ENCODE measurements at places on chromosomes 1 and 21.

- no peak for DNase-seq
Observed at GRCh38 chr21:16572032-16572431, 842.2 kb downstream of the USP25 start.

DNA sequence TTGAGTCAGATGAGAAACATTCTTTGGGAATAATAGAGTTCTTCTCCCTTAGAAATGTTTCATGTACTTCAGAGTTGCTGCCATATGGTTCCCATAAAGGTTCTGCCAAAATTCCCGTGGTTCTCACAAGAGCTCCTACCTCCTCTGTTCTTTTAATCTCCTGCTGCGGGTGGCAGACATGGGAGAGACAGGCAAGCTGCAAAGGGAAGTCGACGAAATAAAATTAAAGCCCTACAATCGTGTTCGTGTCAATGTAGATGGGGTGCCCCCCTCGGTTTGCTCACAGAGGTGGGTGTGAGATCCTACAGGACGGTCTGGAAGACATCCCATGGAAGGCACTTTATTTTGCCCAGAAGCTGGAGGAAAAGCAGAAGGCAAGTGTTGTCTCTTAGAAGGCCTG, 276.0 kb downstream of the RWDD3 start:
- DNase-seq, result no peak

DNA sequence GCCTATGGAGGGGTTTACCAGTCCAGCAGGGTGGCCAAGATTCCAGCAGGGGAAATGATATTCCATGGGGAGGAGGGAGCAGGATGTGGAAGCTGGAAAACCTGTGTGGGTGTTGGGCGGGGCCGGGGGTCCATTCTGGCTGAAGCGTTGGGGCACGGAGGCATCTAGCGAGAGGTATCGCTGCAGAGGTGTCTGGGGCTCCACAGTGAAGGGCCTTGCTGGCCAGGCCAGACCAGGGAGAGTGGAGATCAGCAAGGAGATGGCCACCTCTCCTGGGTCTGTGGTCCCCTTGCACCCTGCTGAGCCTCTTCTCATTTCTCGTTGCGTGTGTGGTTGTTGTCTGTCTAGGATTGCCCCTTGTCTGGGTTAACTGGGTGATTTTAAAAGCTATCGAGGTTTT, 6.2 kb downstream of the COQ8A start:
- DNase-seq, result no peak

DNA sequence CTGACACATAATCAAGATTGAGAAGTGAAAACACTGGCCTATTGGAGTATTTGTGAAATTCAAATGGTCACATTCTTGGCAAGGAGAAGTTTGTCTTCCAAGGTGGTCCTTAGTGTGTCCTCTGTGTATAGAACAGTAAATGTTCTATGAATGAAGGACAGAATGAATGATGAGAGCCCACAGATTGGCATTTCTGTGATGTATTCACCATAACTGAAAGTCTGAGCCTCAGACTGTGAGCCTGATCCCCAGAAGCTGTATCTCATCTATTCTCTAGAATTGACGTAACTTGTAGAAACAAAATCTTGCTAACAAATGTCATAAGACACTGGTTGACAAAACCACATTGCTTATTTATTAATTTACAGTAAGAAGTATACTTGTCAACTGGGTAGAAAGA, 111.5 kb upstream of the ETV3 start:
- no peak for DNase-seq

DNA sequence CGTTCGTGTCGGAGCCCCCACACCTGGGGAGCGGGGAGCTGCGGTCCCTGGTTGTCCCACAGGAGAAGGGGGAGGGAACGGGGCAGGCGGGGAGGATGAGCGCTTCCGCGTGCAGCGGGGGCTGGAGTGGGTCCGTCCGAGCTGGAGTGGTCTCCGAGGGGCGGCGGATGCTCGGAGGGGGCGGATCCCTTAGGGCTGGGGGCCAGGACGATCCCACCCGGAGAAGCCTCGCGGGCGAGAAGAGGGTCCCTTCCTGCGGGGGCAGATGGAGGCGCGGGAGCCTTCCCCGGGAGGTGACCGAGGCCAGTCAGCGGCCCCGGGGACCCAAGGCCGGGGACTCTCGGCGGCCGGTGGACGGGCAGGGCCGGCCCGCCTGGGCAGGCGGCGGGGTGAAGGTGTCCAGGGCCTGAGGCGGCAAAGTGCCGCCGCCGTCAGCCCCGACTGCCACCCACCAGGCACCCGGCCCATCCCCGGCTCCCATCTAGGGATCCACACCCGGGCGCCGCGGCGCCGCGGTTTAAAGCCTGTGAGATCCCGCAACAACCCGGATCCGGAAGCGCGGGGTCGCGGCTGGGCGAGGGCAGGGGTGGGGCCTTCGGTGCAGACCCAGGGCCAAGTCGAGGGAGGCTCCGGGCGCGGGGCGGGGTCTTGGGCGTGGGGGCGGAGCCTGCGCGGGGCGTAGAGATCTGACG, 5.3 kb upstream of the CCDC27 start:
- DNase-seq, result peak; percentile 22

DNA sequence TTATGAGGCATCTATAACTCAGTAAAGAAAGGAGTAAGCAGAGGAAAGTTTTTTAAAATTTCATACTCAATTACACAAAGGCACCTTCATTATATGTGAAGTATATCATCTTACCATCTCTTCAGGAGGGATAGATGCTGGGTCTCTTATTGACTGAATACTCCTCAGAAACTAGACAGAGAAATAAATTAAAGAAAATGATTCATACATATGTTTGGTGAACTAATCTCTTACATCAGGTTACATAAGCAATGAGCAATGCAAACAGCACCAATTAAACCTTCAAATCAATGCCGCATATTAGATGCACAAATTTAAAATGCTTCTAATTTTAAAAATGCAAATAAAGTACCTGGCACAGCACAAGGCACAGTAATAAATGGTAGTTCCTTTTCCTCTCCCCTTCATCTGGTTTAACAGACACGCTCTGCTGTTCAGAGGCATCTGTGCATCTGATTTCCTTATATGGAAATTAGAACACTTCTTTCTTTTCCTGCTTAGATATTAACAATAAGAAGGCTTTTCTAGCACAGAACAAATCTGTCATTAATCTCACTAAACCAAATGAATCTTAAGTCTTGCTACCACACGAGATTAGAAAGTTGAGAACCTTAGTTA, 20.0 kb downstream of the SCYL3 start:
- DNase-seq, result no peak

DNA sequence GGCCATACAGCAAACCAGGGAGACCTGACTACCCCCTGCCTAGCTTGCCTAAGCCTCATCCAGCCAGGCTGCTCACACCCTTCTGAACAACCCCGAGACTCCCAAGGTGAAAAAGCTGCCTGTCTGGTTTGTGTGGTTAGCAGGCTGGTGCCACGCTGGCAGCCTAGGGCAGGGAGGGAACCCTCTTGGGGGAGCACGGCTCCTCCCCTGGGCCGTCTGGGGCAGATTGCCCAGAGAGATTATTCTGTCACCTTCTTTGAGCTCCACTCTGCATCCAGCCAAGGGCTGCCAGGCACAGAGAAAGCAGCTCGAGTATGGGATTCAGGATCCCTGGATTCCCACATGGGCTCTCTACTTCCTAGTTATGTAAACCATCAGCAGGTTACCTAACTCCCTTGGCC, 27.5 kb upstream of the TCEA3 start:
- no peak for DNase-seq

DNA sequence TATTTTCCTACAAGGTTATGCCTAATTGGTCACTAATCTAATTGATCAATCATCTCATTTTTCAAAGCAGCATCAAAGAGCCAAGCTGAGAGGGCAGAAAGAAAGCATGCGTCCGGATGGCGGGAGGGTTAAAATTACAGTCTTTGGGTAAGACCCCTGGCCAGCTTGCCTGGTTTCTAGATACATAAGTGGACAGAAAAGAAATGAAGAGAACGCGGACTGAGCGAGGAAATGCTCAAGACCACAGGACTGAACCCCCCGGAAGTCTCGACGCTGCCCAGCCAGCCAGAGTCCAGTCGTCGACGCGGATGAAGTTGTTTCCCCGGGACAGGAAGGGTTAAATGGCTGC, 297.2 kb downstream of the OMA1 start:
- no peak for DNase-seq

- no peak for DNase-seq
Observed at GRCh38 chr1:156508205-156508954, 7.8 kb upstream of the MEF2D start.

GRCh38 chr1:82161700-82162141, 361.0 kb downstream of the ADGRL2 start:
- DNase-seq, result peak; percentile 41

DNA sequence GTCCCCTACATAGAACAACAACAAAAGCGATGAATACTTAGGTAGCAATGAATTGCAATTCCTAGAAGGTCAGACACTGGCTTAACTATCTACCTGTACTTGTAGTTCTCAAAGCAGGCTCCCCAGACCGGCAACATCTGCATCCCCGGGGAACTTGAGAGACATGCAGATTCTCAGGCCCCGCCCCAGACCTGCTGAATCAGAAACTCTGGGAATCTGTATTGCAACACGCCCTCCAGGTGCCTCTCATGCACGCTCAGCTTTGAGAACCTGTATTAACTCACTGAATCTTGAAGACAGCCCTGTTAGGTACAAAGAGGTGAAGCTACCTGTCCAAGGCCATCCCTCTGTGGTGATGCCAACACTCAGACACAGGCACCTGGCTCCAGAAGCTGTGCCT, 128.1 kb downstream of the KAZN start:
- DNase-seq, result no peak

Measured in fibroblast of skin of left biceps (primary cell).